ENCODE measurements at places on chromosomes 7 and 10.

DNA sequence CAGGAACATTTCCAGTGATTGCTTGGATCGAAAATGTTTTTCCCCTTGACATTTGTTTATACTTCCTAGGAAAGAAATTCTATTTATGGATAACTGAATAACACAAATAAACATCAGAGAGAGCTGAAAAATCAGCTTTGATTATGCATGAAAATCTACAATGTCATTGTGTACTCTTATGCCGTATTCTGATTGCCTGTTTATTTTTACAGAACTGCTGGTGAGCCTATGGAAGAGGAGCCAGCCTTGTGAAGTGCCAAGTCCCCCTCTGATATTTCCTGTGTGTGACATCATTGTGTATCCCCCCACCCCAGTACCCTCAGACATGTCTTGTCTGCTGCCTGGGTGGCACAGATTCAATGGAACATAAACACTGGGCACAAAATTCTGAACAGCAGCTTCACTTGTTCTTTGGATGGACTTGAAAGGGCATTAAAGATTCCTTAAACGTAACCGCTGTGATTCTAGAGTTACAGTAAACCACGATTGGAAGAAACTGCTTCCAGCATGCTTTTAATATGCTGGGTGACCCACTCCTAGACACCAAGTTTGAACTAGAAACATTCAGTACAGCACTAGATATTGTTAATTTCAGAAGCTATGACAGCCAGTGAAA, 121.5 kb downstream of the TWIST1 start:
- DNase-seq = no peak

DNA sequence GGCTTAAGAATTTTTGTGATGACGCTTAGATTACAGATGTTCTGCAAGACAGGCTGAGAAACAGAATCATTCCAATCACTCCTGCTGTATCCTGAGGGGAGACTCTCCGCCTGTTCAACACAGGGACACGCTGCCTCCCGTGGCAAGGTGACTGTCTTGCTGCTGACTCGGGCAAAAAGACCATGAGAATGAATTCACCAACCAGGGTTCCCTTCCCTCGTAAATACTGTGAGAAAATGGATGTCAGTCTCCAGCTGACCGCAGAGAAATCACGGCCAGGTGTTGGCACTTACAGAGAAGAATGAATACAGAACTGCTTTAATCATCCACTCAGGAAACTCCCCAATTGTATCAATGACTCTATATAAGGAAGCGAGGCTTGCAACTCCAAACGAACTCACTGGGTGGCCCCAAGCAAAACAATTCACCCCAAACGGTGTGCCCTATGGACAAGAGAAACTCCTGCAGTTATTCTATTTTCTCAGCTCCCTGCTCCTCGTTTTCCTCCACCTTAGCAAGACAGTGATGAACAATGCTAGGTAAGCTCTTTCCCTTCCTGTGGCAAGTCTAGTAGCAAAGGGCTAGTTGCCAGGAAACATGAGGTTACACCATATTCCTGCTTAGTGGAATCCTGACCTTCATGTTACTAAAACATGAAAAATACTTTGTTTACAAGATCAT, 22.8 kb downstream of the GNA12 start:
- no peak for DNase-seq

DNA sequence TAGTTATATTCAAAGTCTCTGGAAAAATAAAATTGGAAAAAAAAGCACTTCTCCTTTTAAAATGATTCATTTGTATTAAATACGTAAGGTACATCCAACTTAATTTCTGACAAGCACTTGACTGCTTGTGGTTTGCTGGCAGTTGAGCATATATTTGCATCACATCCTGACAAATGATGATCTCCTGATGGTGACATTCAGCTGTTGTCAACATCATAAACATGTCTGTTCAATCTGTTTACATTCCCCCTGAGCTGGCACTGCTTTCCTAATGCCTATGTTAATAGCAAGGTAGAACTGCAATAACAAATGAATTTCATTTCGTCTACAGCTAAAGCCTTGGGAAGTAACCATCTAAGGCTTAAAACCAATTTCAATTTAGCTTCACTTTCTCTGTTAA, 24.4 kb downstream of the TSPAN12 start:
- no peak for DNase-seq

- DNase-seq = peak; percentile 36
Observed at GRCh38 chr10:97196223-97197029, 10.7 kb upstream of the SLIT1 start.

- no peak for DNase-seq
Observed at GRCh38 chr7:80785961-80786536, 132.8 kb downstream of the SEMA3C start.

DNA sequence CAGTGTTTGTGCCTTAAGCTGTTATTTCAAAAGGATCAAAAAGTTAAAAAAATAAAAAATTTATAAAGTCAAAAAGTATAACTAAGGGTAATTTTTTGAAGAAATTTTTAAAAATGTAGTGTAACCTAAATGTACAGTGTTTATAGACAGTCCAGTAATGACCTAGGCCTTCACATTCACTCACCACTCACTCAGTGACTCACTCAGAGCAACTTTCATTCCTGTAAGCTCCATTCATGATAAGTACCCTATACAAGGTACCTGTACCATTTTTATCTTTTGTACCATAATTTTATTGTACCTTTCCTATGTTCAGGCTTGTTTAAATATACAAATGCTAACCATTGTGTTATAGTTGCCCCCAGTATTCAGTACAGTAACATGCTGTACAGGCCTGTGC, 21.5 kb downstream of the DNAJC9 start:
- DNase-seq = no peak

DNA sequence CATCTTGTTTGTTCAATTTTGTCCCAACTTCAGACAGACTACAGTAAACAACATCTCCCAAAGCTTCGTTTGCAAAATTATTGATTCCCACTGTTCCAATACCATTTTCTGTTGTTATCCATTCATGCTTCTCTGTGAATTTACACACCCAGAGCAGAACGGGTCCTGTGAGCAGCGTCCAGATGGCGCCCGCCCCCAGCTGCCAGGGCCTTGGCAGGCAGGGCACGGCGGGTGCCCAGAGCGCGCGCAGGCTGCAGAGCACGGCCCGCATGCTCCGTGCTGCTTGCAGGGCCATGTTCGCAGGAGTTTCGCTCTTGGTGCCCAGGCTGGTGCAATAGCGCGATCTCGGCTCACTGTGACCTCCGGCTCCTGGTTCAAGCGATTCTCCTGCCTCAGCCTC, 32.5 kb upstream of the SEPTIN7 start:
- peak; percentile 26 for DNase-seq

DNA sequence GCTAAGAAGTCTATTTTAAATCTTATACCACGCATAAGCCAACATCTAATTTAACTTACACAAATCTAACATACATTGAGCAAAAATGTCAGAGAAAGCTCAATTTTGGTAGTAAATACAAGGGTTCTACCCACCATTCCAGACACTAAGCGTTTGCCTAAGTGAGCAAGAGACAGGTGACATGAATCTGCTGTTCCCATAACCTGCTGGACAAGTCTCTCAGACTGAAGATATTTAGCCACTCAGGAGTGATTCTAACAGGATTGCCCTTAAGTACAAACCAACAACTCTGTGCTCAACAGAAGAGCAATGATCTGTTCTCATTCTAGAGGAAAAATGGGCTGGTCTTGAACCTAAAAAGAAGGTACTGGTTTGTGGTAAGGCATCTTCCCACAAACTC, 18.8 kb downstream of the EZH2 start:
- no peak for DNase-seq

DNA sequence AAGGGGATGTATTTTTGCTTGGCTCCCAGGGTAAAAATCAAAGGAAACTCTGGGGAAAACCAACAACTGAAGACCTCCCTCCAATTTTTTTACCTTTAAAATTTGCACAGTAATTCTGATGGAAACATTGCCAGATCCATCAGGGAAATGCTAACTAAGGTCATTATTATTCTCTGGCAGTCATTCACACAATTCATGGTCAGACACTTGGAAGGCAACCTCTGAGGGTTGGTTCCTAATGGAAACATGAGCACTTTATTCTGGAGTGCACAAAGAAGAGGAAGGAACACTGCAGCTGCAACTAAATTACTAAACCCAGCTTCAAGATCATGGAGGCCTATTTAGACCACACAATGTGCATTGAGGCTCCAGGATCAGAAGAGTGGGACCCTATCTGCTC, 34.2 kb downstream of the SRI start:
- DNase-seq = no peak

DNA sequence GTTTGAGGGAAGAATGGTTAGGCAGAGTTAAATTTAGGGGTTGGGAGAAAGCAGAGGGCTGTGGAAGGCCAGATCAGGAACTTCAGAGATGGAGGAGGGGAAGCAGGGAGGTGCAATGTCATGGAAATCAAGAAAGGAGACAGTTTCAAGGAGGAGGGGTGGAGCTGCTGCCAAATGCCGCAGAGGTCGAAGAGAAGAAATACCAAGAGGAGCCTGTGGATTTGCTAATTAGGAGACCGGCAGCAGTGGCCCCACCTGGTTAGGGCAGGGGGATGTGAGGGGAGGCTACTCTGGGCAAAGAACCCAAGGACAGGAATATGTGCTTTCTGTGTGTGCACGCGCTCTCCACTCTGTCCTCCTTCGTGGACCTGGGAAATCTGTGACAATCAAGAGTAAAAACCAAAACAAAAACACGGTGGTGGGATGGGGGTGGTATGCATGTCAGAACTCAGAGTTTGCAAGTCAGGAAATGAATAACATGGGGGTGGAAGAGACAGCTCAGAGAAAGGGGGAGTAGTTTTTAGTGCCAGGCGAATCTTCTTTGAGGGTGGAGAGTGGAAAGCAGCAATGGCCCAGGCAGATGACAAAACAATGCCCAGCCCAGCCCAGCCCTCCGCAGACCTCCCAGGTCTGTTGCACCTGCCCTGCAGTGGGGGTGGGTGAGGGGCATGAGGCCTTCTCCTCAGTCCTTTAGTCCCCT, 102.9 kb upstream of the PAX2 start:
- no peak for DNase-seq

GRCh38 chr7:131212114-131212513, 115.6 kb upstream of the MKLN1 start:
- DNase-seq = no peak

- no peak for DNase-seq
Observed at GRCh38 chr10:129861776-129862531, 102.1 kb downstream of the EBF3 start.

DNA sequence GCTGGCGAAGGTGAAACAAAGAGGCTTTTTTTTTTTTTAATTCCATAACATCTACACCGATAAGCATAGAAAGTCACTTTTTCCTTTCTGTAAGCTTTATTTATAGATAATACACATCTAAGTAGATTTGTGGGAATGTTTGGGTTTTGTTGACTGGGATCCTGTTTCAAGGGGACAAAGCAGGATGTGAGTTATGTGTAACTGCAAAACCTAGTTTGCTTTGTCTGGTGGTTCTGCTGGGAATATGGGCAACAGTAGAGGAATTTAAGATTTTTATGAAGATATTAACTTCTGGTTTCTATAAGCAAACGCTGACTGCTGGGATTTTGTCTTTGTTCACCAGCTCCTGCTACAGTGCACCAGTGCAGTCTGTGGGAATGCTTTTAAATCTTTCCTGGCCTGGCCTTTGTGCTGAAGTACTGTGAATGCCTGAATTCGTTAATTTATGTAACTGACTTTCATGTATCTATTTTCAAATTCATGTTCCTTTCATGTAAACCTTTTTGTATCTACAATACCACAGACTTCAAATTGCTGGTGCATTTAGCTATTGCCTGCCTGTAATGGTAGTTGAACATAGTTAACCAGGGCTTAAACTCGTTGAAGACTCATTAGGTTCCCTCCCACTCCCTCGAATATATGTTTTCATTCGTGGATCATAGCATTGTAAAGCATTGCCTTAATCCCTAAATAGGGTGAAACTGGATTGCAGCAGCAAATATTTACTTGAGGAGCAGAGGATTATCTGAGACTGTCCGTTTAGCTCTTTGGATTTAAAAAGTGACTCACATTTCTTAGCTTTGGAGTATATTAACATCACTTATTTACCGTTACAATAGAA, 1.5 kb downstream of the KLHL7 start:
- DNase-seq = no peak

DNA sequence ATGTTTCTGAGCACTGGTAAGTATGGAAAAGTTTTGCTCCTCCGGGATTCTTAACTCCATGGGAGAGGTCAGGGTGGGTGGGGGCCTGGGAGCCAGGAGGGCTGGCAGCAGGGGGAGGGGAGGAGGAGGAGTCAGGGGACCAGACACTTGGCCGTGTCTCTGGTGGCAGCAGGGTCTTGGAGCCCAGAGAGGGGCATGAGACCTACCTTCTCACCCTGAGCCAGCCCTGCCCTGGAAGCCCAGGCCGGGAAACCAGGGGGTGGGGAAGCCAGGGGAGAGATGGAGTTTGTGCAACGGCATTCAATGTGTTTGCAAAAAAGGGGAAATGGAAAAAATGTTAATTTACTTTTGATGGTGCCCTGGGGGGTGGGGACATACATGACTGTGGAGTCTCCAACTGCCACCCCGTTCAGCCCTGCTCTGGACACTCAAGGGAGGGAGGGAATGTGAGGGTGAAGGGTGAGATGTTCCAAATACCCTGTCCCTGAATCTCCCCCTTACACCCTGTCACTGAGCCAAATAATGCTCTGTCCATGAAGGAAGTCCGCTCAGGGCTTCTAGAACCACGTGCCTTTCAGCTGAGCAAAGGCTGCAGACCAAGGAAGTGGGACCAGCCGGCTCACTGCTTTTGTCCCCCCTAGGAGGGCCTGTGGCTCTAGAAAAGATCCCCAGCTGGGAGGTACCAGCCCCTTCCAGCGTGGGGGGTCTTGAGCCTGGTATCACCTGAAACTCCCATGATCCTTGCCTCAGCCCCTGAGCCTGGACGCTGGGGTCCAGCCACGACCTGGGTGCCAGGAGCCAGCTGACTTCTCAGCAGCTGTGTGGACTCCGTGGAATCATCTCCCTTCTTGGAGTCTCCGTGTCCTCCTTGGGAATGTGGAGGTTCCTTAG, 48.3 kb downstream of the TMEM270 start:
- DNase-seq = no peak

- DNase-seq = no peak
Observed at GRCh38 chr7:133484086-133484485, 231.2 kb downstream of the EXOC4 start.

GRCh38 chr7:82442492-82443035, 1.0 kb downstream of the CACNA2D1 start:
- no peak for DNase-seq

All from hypothalamus (tissue), 51 donors.